ENCODE measurements at places on chromosomes 5 and 9.

DNA sequence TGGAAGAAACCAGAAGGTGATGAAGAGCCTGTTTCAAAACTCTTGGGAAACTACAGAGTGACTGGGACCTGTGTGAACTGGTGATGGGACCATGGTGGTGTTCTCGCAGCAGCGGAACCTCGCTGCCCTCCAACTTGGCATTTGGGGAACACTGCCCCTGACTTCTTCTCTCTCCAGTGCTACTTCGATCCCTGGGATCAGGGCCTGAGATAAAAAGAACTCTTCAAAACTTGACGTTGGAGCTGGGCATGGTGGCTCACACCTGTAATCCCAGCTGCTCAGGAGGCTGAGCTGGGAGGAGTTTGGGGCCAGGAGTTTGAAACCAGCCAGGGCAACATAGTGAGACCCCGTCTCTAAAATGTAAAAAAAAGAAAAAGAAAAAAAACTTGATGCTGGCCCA, 18.1 kb downstream of the PITX1 start:
- no peak for DNase-seq

- no peak for DNase-seq
These were observed 2128.3 kb upstream of the C9orf72 start for GRCh38 chr9:29701559-29701958.

- no peak for DNase-seq
These were observed 61.8 kb downstream of the CYFIP2 start for GRCh38 chr5:157327771-157328170.

- no peak for DNase-seq
These were observed 661.6 kb downstream of the LRRC70 start for GRCh38 chr5:63240063-63240755.

DNA sequence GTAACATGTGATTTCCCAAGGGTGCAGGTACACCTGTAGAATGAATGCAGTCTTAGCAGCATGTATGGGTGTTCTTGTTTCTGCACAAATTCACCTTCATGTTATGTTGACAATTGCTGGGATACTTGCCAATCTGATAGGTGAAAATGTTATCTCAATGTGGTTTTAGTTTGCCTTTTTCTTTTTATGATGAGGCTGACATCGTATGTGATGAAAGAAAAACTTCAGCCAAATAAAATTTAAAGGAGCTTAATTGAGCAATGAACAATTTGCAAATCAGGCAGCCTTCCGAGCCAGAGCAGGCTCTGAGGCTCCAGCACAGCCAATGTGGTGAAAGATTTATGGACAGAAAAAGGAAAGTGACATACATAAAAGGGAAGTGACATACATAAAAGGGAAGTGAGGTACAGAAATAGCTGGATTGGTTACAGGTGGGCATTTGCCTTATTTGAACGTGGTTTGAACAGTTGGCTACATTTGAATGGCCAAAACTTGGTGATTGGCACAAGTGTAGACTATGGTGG, 10.5 kb downstream of the TAL2 start:
- DNase-seq: no peak

DNA sequence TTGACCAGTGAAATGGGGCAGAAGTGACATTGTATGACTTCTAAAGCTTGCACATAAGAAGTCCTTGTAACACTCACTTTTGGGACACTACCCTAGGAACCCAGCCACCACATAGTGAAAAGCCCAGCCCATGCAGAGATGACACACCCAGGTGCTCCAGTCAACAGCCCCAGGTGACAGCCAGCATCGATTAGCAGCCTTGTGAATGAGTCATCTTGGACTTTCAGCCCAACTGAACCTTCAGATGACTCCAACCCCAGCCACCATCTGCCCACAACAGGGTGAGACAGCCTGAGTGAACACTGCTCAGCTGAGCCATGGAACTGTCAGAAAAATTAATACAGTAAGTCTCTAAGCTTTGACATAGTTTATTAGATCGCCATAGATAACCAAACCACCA, 458.6 kb downstream of the ZSWIM6 start:
- no peak for DNase-seq

GRCh38 chr5:167699432-167699831, 592.0 kb upstream of the WWC1 start:
- DNase-seq: no peak

- no peak for DNase-seq
These were observed 810.4 kb upstream of the GRAMD2B start for GRCh38 chr5:125612776-125613175.

- no peak for DNase-seq
These were observed 4.9 kb downstream of the TAS2R1 start for GRCh38 chr5:9625286-9625685.
